ENCODE measurements at places on chromosomes 16 and 17.

DNA sequence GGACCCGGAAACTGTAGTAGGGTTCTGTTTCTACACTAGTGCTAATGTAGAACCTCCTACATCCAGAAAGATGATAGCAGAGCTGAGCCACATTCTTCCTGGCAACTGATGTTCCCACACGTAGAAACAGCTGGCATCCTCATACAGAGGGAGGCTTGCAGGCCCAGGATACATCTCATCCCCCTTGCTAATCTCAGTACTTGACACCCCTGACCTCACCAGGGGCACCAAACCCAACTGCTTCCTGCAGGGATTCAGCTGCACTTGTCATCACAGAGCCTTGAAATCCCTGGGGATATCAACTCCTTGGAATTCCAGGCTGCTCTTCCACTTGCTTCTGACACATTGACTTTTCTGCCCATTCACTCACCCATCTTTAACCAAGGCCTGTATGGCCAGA lies 75.2 kb upstream of the HSBP1 start:
- DNase-seq: no peak

- no peak for DNase-seq
These were observed 500 bp downstream of the MAF start for GRCh38 chr16:79599837-79600637.

- DNase-seq: no peak
These were observed 1.2 kb downstream of the RABEP2 start for GRCh38 chr16:28923652-28924398.

GRCh38 chr17:2020721-2021120 lies 4.4 kb downstream of the RTN4RL1 start:
- no peak for DNase-seq

GRCh38 chr17:66355510-66355909 lies 53.1 kb downstream of the PRKCA start:
- DNase-seq: no peak

DNA sequence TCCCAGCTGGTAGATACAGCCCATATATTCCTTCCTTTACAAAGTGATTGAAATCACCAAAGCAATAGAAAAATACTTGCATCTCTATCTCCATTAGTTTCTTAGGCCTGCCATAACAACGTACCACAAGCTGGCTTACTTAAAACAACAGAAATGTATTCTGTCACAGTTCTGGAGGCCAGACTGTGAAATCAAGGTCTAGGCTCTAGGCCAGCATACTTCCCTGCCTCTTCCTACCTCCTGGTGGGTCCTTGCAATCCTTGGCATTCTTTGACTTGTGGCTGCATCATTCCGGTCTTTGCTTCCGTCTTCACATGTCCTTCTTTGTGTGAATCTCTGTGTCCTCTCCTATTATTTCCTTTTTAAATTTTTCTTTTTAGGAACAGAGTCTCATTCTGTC lies 62.5 kb downstream of the ERCC4 start:
- no peak for DNase-seq

GRCh38 chr17:44190481-44190880 lies 3.7 kb downstream of the TMUB2 start:
- no peak for DNase-seq

DNA sequence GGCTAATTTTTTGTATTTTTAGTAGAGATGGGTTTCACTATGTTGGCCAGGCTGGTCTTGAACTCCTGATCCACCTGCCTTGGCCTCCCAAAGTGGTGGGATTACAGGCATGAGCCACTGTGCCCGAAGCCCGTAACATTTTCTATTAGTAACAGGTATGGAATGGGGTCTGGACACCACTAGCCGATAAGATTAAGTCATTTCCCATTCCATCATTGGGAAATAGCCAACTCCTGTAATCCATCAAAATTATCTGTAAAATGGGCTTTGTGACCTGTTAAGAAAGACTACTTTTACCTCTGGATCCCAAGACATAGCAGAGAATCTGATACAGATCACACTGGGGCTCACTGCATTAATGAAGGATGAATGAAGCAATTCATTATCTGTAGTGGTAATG lies 3.9 kb upstream of the LUC7L3 start:
- DNase-seq: no peak

GRCh38 chr16:88533932-88534637 lies 36.1 kb upstream of the ZC3H18 start:
- no peak for DNase-seq

- no peak for DNase-seq
These were observed 62.2 kb upstream of the SIAH1 start for GRCh38 chr16:48447428-48447827.

DNA sequence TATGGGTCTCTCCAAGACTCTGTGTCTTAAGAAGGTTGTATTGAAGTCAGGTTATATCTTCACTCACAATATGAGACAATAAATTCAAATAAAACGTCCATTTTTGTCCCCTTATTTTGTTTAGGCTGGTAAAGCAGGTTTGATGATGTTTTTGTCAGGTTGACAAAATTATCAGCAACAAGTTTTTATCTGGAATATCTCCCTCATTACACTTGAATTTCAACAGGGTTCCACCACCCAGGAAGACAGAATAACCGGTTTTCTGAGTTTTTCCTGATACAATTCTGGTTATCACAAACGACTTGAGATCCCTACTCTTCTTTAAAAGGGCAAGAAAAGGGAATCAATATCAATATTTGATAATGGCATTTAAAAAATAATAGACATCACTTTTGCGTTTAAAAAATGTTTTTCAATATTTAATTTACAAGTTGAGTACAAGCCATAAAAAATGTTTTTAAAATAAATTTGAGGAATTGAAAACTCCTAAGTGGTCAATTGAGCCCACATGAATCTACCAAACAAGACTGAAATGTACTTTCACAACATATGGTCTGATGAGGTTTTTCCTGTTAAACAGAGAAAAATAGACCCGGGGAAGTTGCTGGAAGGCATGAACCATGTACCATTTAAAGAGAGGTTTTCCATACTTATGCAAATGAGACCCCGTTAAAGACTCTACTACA lies 1.4 kb upstream of the ATP6V0A1 start:
- DNase-seq: no peak

- no peak for DNase-seq
These were observed 9.9 kb downstream of the KRTAP9-1 start for GRCh38 chr17:41199421-41200078.

GRCh38 chr16:31107465-31107867 lies 720 bp upstream of the BCKDK start:
- no peak for DNase-seq

DNA sequence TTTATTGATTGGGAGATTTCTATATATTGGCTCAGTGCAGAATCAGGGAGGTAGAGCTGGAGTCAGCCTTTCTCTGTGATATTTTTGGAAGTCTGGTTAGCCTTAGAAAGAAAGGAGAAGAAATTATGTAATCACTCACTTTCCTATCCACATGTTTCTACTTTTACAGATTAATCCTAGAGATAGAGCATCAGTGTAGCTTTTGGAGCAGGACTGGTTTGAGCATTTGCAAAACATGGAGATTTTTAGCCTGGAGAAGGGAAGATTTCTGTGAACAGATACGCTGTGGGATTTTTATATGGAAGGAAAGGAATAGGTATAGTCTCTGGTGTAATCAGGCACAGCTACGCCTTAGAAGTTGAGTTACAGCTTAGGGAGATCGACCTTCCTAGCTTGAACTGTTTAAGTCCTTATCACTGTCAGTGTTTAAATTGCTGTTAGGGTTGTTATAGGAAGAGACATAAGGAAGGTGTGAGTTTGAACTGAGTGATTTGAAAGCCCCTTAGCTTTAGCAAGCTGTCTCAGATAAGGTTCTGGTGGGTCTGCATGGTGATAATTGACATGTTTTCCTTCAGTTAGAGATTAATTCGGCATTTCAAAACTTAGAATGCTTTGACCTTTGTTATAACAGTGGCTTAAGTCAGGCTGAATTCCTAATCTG lies 20.5 kb downstream of the METTL9 start:
- no peak for DNase-seq

- DNase-seq: no peak
These were observed 173.1 kb downstream of the RPTOR start for GRCh38 chr17:80717720-80718083.

DNA sequence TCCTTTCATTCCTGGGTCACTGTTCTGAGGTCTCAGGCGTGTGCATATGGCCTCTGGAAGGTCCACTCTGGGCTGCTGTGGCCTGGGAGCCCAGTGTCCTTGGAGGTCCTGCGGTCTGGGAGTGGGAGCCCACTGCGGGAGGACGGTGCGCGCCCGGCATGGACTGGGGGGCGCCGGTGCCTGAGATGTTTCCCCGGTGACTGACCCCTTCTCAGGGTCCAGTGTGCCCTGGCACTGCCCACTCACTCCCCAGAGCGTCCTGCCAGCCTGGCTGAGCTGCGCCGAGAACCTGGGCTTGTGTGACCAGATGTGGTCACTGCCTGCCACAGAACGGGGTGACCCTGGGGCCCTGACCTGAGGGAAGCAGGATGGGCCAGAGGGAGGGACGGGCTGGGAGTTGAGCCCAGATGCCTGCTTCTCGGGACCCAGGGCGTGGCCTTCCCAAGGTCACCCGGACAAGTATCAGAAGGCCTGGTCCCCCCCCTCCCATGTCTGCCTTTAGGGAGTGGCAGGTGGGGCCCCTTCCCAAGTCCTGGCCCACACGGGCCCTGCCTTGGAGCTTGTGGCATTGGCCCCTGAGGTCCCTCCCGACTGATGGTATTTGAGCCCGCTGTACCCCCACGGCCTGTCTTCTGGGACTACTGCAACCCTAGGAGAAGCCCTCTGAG lies 1.1 kb upstream of the RHBDL1 start:
- no peak for DNase-seq

- DNase-seq: no peak
These were observed 2.0 kb downstream of the CUEDC1 start for GRCh38 chr17:57953219-57953618.

DNA sequence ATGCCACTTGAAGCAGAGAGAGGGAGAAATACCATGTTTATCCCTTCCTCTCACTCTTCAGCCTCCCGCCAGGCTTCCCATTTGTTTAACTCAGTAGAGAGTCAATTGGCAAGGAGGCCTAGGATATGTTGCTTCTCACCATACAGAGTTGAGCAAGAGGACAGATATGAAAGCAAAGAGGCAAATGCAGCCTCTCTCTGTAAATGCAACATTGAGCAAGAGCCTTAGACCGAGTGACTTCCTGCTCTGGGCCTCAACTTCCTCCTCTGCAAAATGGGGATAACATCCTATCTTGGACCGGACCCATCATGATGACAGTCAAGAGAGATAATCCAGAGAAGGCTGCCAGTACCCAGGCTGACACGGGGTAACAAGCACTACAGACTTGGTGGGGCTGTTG lies 36.8 kb downstream of the SOCS1 start:
- no peak for DNase-seq
